ENCODE measurements at places on chromosomes 11 and 22.

DNA sequence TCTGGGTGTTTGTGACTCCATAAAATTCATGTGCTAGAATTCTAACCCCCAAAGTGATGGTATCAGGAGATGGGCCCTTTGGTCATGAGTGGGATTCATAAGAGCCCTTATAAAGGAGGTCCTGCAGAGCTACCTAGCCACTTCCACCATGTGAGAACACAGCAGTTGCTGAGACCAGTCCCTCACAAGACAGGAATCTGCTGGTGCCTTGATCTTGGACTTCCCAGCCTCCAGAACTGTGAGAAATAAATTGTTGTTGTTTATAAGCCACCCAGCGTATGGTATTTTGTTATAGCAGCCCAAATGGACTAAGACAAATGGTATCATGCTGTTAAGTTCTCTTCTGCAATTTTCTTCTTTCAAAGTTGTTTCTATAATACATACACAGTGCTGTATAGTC is 1.5 kb upstream of the PLAAT5 start:
- DNase-seq, result no peak

DNA sequence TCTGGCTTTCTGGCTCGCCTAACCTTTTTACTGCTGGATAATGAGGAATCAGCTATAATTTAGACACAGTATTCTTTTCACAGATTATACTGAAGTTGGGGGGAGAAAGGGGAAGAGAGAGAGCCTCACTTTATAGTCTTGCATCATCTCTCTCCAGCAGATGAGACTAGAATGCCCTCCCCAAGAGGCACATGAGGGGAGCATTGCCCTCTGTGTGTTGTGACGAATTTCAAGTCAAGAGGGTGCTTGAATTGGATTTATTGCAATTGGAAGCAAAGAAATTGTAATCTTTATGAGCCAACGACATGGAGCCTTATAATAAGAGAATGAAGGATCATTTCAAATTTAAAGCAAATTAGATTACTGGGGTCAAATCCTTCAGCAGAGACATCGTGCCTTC is 17.6 kb upstream of the CADM1 start:
- no peak for DNase-seq

- DNase-seq, result no peak
Observed at GRCh38 chr11:20627026-20627425, 27.6 kb downstream of the SLC6A5 start.

DNA sequence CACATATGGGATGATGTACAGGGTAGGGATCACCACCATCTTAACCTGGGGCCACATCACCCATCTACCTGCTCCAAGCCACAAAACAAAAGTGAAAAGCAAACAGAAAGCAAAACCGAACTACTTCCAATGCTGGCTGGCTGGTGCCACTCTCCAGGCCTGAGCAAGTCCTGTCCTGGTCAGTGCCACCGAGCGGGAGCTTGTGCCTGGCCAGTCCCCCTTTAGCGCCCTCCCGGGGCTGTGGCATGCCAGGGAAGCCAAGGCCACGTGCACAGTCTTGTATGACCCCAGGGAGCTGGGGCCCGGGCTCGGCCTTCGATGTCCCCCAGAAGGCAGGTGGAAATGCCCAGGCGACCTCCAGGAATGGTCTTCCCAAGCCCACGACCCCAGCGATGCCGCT is 17.9 kb upstream of the NAP1L4 start:
- no peak for DNase-seq

GRCh38 chr11:20597680-20598484 is 1.5 kb upstream of the SLC6A5 start:
- DNase-seq, result no peak

DNA sequence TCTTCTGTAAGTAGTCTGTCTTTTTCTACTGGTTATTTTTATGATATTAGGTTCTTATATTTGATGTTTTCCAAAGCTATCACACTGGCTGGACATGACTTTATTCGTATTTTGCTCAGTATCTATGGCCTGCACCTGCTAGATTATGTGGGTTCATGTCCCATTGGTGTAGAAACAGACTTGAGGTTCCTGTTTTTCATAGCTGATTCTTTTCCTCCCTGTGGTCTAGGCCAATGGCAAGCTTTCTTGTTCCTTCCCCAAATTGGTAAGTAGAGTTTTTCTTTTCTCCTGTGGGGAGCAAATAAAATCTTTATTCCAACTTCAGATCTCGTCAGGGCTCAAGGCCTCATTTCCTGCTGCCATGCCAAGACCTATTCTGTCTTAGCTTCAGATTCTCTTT is 30.2 kb upstream of the SWAP70 start:
- no peak for DNase-seq

GRCh38 chr22:29199702-29200400 is 5.8 kb upstream of the EMID1 start:
- no peak for DNase-seq

DNA sequence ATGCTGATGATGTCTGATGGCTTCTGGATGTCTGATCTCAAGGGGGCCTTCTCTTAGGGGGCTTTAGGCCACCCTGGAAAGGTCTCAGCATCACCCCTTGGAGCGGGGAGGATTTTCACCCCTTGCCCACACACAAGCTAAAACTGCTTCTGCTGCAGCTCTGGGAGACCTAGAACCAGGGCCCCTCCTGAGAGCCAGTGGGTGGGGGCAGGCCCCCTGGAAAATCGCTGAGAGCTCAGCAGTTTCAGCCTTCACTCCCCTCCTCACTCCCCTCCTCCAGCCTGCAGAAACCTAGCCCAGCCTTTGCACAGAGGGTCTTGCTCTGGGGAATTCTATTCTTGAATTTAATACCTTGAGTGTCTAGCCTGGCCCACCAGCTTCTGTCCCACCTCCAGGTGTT is 17.2 kb downstream of the CD6 start:
- DNase-seq, result no peak

DNA sequence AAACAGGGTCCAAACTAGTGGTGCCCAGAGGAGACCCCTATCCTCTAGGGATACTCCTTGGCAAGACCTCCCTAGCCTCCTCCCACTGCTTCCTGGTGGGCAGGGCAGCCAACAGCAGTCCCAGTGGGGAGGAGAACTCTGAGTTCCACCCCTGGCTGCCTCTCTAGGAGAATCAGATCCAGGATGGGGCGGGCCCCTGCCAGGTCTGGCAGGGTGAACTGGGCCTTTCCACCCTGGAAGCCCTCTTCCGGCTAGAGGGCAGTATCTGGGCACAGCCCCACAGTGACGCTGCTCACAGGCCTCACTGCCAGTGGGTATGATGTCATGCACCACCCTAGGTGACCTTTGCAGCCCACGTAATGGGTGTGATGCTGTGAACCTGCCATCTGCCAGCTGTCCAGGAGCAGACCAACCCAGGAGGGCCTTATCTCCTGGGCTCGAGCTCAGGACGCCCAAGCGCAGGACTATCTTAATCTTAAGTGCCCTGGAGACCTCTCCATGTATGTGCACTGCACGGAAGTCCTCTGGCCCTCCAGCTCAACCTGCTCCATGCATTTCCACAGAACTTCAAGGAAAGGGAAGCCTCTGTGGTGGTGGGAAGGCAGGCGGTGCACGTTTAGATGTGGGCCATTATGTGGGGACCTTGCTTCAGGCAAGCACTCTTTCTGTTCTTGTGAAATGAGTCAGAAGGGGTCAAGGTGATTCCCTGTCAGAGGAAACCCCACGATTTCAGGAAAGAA is 31.8 kb upstream of the FCHSD2 start:
- DNase-seq, result no peak

DNA sequence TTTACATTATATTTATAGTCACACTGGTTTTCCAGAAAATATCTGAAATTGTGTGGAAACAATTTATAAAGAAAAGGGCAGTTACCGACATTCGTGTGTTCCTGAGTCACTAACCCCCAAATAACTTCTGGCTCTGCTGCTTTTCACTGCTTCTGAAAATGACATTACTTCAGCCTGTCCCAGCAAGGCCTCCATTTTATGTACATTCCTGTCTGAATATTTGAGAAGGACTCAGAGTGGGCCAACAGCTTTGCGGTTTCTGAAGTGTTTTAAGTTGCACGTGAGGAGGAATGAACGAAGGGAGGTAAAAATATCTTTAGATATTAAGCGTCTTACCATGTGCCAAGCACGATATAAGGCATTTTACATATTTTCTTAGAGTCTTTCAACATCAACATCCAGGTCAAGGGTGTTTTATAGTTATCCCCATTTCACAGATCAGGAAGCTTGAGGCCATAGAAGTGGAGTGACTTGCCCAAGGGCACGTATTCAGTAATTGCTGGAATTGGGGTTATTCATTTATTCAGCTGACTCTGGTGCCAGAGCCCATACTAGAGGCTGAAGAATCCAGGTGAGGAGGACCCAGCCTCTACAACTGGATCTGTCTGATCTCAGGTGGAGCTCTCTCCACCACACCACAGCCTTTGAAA is 30.8 kb upstream of the WNT11 start:
- DNase-seq, result no peak

DNA sequence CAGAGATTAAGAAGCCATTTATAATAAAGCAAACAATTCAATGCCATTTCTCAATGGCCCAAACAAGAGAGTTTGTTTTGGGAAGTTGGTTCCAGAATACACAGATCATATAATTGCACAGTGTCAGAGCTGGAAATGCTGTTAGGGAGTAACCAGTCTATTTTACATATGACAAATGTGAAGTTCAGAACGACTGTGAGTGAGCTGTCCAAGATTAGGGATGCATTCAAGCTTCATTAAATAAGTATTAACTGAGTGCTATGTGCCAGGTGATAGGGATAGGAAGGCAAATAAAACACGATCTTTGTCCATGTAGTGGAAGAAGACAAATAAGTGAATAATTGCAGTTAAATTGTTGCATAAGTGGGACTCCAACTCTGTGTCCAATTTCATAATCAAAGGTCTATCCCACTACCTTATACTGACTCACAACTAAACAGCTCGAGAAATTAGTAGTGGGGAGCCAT is 33.1 kb upstream of the PICALM start:
- no peak for DNase-seq

GRCh38 chr11:20080032-20080685 is 80.1 kb downstream of the DBX1 start:
- no peak for DNase-seq

DNA sequence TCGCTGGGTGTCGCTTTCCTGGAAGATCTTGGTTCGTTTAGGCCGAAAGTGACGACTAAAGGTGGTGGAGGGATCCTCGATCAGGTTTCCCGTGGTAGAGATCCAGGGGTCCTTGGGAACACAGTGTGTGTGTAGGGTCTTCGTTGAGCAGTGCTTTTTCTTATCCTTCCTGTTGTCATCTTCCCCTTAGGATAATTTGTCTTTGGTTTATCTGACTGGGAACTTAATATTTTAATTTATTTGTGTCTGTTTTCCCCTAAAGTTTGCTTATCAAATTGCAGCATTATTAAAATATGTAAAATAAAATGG is 403 bp downstream of the RBM7 start:
- no peak for DNase-seq

GRCh38 chr22:44878483-44879300 is 126.3 kb downstream of the ARHGAP8 start:
- DNase-seq, result no peak

GRCh38 chr11:97856666-97857065 is 1164.1 kb upstream of the CNTN5 start:
- DNase-seq, result no peak

DNA sequence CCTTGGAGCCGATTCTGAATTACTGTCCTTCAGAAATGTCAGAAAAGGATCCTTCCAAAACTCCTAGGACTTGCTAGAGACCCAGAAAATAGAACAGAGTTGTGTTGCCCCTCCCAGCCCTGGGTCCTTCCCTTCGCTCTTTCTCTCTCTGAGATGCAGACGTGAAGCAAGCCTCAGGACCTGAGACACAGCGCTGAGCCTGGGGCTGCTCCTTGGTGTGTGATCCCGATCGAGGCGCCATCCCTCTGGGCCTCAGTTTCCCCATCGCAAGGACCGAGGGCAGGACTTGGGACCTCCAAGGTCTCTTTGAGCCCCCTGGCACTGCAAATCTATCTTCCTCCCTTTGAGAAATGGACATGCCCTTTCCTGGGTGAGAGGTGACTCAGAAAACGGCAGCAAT is 533.5 kb downstream of the TBC1D22A start:
- no peak for DNase-seq
